ENCODE measurements at places on chromosomes 13 and 19.

- DNase-seq, result no peak
Measured at GRCh38 chr13:29676535-29676934, 81.0 kb upstream of the SLC7A1 start.

DNA sequence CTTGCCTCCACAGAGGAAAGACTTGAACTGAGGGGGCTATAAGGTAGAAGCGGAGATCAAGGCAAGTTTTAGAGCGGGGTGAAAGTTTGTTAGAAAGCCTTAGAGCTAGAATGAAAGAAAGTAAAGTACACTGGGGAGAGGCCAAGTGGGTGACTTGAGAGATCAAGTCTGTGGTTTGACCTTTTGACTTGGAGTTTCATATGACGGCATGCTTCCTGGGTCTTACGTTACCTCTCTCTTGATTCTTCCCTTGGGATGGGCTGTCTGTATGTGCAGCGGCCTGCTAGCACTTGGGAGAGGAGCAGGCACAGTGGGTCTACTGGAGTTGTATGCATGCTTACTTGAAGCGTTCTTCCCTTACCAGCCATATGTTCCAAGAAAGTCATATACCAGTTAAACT, 1768.5 kb downstream of the PCDH9 start:
- no peak for DNase-seq

DNA sequence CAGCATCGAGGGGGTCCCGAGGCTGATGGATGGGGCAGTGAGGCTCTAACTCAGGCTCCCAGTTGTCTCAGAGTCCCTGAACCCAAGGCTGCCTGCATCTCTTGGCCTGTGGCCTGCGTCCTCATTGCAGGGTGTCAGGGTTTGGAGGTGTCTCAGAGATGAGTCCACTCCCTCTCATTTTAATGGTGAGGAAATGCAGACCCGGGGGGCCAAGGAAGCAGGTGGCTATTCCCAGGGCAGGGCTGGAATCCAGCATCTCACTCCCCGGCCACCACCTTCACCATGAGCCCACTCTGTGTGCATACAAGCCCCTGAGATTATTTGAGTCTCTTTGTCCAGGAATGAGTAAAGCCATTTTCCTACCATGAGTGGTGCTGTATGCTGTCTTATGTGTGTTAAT, 21.4 kb downstream of the TEX29 start:
- no peak for DNase-seq

- no peak for DNase-seq
Measured at GRCh38 chr19:391207-391557, 17.8 kb downstream of the C2CD4C start.

DNA sequence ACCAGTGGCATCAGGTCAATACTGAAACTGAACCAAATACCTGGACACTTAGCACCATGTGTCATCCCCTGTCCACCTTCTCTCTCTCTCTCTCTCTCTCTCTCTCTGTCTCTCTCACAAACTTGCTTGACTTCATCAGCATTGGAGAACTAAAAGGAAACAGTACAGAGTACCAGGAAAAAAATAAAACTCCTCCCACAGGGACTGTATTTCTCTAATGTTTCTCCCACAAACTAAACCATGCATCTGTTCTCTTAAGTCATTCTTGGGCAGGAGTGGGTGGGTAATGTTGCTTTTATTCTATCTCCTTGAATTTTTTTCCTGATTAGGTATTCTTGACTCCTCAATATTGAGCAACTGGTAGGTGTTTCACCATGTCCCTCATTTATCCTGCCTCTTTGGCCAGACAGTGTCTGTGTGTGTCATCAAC, 112.9 kb upstream of the CACNA1A start:
- no peak for DNase-seq

DNA sequence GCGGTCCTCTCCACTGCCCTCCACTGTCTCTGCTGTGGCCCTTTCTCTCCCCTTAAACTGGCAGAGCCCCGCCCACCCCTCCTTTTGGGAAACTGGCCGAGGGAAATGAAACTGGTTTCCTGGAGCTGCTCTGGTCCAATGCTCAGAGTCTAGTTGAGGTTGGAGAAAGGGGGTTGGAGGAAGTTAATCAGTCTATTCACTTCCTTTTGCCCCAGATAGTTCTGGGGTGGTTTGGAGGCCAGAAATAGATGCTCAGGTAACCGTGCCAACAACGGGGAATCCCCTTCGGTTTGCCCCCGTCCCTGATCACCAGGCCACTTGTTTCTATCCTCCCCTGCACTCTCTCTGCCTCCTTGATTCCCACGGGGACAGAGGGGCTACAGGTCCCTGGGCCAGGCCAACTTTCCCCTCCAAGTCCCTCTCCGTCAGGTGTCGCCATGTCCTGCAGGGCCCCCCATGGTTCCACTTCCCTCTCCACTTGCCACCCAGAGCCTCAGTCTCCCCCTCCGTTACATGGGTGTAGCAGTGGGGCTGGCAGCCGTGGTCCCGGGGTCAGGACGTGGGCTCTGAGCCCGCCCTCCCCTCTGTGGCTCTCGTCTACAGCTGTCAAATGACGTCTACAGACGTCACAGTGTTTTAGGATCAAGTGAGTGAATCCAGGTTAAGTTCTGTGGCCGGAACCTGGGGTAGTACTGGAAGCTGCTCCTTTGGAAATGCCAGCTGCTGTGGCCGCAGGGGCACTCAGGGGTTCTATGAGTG, at the start of gene IL4I1:
TSS of gene IL4I1 (minus strand) at position 25 of the 759 bp plus-strand sequence. CDS start 727 bp downstream, outside the sequence.
- peak; percentile 58 for DNase-seq

DNA sequence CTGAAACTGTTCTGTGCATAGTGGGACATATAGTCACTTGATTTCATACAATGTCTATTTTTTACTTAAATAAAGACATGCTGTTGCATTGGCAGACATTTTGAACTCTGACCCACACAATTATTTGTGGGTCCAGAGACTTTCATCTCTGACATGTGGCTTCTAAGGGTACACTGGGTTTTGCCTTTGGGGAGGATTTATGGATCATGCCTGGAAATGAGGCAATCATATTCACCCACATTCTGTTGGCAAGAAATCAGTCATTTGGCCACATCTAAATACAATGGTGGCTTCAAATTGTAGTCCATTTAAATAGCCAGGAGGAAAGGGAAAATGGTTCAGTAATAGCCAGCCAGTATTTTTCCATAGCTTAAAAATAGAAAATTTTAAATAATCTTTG, 238.3 kb upstream of the KLF12 start:
- DNase-seq, result no peak
